ENCODE measurements at places on chromosomes 2 and 18. TPM values are rescaled to one million over a fixed set of nuclear protein-coding genes. Genes with fewer than 3 reads are reported as not detected.
A peak's percentile ranks its signal among the peaks of the same experiment; 100 is the strongest.

- DNase-seq, result no peak
Measured at GRCh38 chr2:163462993-163463392, 272.8 kb downstream of the FIGN start.

DNA sequence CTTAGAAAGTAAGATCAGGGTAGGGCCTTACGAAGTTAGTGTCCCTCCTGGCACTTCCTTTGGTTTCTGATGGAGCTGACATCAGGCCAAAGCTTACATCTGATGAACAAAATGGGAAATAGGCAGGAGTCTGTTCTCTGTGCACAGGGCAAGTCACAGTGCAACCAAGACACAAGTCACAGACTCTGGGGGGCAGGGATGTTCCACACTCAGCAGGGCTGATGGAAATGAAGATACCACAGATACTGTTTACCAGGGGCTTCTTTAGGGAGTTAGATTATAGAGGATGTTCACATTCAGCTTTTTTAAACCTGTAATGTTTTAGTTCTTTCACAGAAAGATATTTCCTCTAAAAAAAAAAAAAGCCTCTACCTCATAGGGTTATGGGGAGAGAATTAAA is 106.2 kb upstream of the EPC2 start:
- peak; percentile 38 for DNase-seq

GRCh38 chr2:106960683-106961161 is 74.8 kb upstream of the ST6GAL2 start:
- DNase-seq, result no peak

- no peak for DNase-seq
Measured at GRCh38 chr18:41693008-41693407, 262.0 kb upstream of the PIK3C3 start.

GRCh38 chr2:171459498-171459897 is 25.5 kb downstream of the DCAF17 start:
- DNase-seq, result no peak

DNA sequence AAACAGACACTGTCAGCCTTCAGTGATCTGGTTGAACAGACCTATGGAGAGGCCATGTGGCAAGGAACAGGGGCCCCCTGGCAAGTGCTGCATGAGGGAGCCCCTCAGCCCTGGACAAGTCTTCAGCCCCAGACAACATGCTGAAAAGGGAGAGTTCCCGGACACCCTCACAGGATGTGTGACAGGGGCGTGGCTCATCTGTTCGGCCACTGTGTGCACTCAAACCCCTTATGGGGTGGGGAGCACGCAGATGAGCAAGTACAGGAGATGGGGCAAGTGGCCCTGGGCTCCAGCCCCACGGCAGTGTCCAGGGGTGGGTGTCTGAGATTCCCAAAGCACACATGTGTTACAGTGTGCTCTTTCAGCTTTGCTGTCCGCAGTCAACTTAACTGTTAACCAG is 35.4 kb upstream of the MPPE1 start:
- no peak for DNase-seq

- peak; percentile 60 for DNase-seq
Measured at GRCh38 chr2:128641421-128642080, 322.9 kb upstream of the HS6ST1 start.

DNA sequence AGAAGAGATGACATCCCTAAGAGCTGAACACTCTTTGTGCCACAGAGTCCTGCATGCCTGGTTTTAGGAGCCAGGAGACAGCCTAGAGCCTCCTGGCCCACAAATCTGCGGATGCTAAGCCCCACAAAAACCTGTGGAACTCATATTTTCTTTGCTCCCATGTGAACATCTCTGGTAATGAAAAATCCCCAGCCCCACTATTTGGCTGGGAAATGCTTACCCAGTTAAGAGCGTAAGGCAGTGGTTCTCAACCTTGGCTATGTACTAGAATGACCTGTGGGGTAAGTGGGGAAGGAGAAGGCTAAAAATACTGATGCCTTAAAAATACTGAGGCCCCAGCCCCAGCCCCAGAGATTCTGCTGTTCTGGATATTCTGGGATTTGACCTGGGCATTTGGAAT is 208.1 kb downstream of the EN1 start:
- no peak for DNase-seq

GRCh38 chr18:48862678-48863270 is 88.0 kb downstream of the SMAD7 start:
- DNase-seq, result no peak

GRCh38 chr2:207960090-207960489 is 65.2 kb downstream of the PLEKHM3 start:
- DNase-seq, result no peak

DNA sequence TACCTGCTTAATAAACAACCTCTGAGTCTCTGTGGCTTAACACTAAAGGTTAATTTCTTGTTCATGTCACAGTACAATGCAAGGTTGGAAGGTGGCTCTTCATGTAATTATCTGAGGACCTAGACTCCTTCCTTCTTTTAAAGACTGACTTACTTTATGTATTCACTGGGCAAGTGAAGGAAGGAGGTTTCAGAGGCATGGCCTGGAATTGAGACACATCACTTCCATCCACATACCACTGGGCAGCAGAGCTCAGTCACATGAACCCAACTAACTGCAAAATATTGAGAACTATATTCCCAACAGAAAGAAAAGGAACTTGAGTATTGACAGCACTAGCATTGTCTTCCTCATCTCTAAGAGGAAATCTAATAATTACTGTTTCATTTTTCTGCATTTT is 57.5 kb upstream of the FN1 start:
- no peak for DNase-seq

DNA sequence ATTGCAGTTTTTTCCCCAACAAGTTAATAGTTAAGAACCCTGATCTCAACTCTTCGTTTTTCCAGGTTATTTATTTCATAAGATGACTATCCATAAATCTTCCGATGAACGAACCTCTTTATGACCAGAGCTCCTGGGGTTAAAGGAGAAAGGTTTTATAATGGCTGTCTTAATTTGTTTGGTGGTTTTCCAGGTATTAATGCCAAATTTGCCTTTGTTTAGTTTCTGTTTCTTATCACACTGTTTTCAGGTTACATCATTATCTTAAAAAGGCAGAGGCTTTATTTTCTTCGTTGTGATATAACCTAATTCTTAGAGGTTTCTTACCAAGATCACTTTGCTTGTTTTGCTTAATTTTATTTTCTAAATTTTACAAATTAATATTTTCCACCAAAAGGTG is 10.1 kb downstream of the ZNF638 start:
- no peak for DNase-seq

- no peak for DNase-seq
Measured at GRCh38 chr2:52929412-52929811, 838.2 kb upstream of the CHAC2 start.

GRCh38 chr18:79741362-79741700 is 56.4 kb upstream of the KCNG2 start:
- DNase-seq, result no peak

DNA sequence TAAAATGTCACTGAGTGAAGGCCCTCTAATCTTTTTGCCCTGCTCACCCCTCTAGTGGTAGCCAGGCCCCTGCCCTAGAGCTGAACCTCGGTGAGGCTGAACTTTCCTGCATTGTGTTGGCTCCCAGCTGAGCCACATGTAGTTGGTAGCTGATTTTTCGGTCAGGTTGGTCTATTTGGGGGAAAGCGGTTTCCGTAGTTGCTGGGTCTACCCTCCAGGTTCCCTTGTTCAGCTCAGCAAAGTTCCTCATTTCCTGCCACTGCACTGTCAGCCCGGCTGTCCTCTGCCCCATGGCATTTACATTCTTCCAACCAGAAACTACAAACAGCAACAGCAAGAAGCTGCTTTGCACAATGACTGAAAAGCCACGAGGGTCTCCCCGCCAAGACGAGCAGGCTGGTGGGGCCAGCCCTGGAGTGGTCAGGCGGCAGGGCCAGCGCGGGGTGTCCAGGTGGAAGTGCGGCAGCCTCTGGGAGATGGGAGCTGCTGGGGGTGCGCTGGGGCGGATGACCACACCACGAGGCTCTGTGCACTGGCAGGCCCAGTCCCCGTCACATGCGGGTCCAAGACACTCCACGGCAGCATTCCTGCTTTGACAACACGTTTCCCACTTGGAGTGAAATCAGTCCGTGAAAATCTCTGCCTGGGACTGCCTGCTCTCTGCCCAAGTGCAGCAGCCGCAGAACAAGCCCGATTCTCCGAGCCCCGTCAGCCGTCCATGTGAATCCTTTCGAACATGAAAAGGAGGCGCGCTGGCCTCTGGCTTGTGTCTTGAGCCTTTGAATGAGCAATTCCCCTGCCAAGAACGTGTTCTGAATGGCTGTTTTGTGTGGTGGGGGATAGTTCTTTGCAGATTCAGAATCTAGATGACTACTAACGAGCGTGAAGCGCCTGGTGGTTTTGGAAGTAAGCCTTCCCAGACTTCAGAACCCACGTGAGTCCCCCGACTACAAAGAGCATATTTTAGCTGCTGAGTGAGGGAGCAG is 159.4 kb downstream of the ASB1 start:
- DNase-seq, result peak; percentile 58

DNA sequence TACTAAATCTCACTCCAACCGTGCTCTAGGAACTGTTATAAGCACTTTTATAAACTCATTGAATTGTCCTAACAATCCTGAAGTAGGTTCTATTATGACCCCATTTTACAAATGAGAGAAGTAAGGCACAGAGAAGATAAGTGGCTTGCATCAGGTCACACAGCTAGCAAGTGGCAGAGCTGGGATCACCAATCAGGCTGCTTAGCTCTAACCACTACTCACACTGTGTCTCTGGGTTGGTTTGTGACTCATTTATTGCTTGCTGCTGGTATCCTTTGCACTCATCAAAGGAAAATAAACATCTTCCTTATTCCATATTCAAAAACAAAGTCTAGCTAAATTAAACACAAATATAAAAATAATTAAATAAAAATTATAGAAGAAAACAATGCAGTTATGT is 42.5 kb upstream of the IL1R2 start:
- DNase-seq, result no peak

GRCh38 chr2:19818039-19818438 is 83.7 kb downstream of the TTC32 start:
- no peak for DNase-seq

- DNase-seq, result no peak
Measured at GRCh38 chr18:5876891-5877290, 18.4 kb downstream of the TMEM200C start.

GRCh38 chr2:133837441-133838094 is 269.3 kb upstream of the NCKAP5 start:
- DNase-seq, result no peak

GRCh38 chr18:48792611-48793380 is 158.0 kb downstream of the SMAD7 start:
- DNase-seq, result no peak

- DNase-seq, result no peak
Measured at GRCh38 chr2:125313806-125314205, 1288.7 kb downstream of the CNTNAP5 start.

- DNase-seq, result peak; percentile 67
Measured at GRCh38 chr2:26675651-26676255, 16.8 kb upstream of the KCNK3 start.

GRCh38 chr18:22132258-22132657 is 37.1 kb upstream of the GATA6 start:
- DNase-seq, result no peak

DNA sequence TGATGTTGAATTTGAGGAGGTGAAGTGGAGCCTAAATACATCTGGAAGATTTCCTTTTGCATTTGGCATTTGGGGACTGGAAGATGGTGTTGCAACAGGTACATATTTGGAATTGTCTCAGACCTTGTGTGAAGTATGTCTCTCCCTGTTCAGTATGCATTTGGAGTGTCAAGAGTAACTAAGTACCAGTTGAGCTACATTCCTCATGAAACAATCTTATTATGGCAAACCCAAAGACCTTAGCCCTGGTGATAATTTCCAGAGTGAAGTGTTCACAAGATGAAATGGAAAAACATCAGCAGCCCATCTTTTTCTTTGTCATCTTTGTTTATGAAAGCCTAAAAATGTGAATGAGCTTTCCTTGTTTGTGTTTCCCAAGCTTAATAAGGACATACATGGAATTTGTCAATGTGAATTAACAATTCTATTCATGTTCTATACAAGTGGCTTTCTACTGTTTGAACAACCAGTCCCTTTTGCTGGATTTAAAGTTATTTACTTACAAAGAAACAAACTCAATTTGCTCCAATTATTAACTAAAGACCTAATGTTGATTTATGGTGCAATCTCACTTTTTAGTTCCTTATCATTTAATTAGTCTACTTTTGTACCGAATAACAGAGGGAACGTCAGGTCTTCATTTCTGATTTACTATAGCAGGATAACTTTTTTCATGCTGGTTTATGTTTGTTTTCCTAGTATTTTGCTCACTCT is 42.1 kb upstream of the PPP1R1C start:
- no peak for DNase-seq

- DNase-seq, result no peak
Measured at GRCh38 chr18:4241090-4241617, 214.0 kb downstream of the DLGAP1 start.

GRCh38 chr2:209395229-209395628 is 28.6 kb upstream of the MAP2 start:
- DNase-seq, result no peak

DNA sequence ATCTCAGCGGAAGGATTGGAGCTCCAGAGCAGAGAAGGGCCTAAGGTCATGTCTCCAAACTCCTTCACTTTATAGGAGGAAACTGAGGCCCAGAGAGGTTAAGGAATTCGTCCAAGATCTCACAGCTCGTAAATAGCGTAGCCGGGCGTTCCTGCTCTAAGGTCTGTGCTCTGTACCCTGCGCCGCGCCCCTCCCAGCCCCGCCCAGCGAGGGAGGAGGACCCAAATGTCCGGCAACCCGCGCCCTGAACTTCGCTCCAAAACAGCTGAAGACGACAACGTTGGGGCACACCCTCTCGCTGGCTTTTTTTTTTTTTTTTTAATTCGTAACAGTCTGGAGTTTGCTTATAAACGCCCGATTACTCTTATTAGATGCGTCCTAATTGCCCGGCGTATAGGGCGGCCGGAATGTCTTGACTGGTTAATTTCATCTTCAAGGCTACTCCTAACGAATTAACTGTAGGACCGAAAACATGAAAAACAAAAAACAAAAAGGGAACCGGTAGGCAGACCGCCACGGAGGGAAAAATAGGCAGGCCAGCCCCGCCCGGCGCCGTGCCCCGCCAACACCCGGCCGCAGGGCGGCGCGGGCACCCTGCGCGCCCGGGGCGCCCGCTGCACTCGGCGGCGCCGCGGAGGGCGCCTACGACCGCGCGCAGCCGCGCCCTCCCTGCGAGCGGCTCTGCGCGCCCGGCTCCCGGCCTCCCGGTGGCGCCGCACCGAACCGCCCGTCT is 928 bp upstream of the FOSL2 start:
- peak; percentile 97 for DNase-seq

- no peak for DNase-seq
Measured at GRCh38 chr2:68031542-68032160, 31.2 kb downstream of the C1D start.

GRCh38 chr2:1925928-1926327 is 181.6 kb upstream of the PXDN start:
- no peak for DNase-seq

The DLX1 gene
- not detected for total RNA-seq

The SCG2 gene
- 0.97 TPM for total RNA-seq

The COL6A3 gene
- total RNA-seq, result 89.5 TPM

The RBFA gene
- total RNA-seq, result 24.4 TPM

The CXCR1 gene
- 1.9 TPM for total RNA-seq

The ZC3H15 gene
- total RNA-seq, result 36.8 TPM

The VIT gene
- 2.6 TPM for total RNA-seq

The PTPRN gene
- total RNA-seq, result 0.97 TPM

The GKN1 gene
- total RNA-seq, result not detected

The ABCB11 gene
- 0.03 TPM for total RNA-seq

The PLGLB1 gene
- 3.2 TPM for total RNA-seq

The CCDC85A gene
- 2.7 TPM for total RNA-seq

The CFAP65 gene
- not detected for total RNA-seq
